ENCODE measurements at places on chromosomes 13 and 19.

DNA sequence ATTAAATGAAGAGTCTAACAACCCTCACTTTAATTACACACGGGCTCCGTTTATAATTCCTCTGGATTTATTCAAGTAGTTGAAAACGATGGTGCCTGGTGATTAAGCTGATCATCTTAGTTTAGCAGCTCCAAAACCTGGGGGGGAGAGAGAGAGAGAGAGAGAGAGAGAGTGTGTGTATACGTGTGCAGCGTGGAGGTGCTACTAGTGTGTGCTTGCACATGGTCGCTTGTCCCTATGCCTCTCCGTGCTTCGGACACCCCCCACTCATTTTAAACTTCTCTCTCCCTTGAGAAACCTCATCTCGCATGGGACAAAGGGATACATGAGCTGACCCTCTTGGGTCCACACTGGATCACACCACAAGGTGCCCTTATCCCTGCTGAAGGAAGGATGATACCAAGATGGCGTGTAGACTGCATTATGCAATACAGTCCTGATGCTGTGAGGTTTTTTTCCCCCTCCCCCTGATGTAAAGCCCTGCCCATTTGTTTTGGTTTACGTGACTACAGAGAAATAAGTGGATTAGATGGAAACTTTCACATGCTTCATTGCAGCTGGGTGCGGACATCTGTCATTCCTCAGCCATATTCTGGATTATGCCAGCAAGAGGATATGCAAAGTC, 320.8 kb downstream of the ZNF536 start:
- DNase-seq = no peak

DNA sequence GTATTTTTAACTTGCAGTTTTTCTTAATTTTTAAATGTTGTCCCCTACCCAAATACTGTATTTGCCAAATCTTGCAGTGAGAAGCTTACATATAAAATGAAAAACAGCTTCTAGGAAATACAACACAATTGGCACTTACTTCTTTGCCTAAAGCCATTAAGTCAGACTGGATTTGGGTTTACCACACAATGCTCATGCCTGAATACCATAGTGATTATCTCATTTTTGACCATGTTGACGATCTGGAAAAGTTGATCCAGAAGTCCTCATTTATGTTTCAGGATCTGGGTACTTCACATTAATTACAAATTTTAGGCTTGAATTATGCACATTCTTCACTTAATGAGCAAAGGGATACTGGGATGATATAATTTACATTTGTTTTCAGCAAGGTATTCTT, 2.4 kb downstream of the RNF6 start:
- no peak for DNase-seq

GRCh38 chr13:95552208-95552538, 347 bp upstream of the CLDN10 start:
- DNase-seq = no peak

- DNase-seq = no peak
These were observed 203.5 kb downstream of the ENOX1 start for GRCh38 chr13:43583321-43583720.

DNA sequence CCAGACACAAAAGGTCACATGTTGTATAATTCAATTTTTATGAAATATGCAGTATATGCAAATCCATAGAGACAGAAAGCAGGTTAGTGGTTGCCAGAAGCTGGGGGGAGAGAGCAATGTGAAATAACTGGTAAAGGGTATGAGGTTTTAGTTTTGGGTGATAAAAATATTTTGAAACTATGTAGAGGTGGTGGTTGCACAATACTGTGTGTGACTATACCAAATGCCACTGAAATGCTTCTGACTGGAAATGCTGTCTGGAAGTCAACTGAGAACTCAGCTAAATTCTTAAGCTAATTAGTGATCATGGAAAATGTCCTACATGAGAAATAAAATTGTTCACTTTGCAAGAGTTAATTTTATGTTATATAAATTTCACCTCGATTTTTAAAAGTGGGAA, 65.3 kb upstream of the RXFP2 start:
- no peak for DNase-seq

- no peak for DNase-seq
These were observed 145.7 kb downstream of the LIG4 start for GRCh38 chr13:108069521-108070210.

DNA sequence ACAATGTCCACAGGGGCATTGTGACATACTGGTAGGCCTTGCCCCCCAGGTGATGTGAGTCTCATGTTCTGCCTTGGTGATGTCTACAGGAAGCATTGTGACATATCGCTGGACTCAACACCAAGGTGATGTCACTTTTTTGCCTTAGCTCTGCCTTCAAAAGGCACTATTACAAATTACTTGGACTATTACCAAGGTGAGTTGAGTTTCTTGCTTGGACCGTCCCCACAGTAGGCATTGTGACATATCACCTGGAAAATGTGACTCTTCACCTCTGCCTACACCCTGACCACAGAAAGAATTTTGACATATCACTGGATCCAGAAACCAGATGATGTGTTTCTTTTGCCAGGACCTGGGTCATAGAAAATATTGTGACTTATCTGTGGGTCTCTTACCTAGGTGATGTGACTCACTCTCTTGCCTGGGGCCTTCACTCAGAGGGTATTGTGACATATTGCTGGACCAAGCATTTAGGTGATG, 60.6 kb upstream of the ZNF724 start:
- no peak for DNase-seq

- no peak for DNase-seq
These were observed 18.1 kb upstream of the LRP3 start for GRCh38 chr19:33175886-33176669.

GRCh38 chr13:33583398-33583797, 234.6 kb upstream of the RFC3 start:
- no peak for DNase-seq

DNA sequence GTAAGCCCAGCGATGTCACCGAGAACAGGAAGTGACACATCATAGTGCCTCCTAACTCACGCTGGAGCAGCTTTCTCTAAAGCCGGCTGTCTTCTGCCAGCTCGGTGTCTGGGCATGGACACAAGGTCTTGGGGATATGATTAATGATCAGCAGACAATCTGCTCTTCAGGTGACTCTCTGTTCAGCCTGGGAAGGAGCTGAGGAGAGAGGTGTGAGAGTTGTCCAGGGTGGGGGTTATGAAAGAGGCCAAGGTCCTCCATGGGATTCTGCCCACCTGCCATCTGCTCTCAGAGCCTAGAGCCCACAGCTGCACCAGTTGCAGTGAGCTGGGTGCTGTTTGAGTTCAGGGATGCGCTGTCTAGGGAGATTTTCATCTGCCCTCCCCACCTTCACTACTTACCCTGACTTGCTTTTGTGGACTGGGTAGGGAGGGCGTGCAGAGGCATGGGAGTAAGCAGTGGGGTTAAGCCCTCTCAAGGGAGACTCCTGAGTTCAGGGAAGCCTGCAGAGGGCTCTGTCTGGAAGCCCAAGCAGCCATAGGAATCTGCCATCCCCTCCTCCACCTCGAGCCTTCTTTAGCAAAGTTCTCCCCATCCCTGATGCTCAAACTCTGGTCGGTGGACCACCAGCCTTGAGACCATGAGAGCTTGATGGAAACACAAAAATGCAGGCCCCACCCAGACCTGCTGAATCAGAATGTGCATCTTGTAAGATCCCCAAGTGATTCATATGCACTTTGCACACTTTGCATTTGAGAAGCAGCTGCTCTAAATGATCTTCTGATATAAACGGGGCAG, 539.7 kb downstream of the RFC3 start:
- no peak for DNase-seq

DNA sequence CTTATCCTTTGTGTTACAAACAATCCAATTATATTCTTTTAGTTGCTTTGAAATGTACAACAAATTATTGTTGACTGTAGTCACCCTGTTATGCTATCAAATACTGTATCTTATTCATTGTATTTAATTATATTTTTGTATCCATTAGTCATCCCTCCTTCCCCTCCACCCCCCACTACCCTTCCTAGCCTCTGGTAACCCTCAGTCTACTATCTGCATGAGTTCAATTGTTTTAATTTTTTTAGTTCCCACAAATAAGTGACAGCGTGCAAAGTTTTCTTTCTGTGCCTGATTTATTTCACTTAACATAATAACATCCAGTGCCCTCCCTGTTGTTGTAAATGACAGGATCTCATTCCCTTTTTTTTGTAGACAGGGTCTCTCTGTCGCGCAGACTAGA, 4.5 kb downstream of the SAE1 start:
- DNase-seq = no peak

GRCh38 chr13:110200276-110200870, 106.6 kb downstream of the COL4A1 start:
- DNase-seq = no peak

- DNase-seq = no peak
These were observed 2.6 kb upstream of the POLR2E start for GRCh38 chr19:1097810-1098176.

DNA sequence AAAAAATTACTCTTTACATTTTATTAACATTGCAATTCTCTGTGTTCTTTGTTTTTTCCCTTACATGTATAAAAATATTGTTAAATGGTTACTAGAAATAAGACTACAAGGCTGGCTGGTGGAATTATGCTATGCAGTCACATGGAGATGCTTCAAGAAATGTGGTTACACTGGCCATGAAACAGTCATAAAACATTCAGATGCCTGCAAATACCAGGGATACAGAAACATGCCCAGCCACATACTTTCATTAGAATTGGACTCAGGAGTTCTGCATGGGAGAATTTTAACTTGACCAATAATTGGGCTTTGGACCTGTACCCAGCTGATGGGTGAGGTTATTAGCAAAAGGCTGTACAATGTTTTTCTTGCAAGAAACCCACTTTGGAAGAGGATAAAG, 1407.7 kb upstream of the SLC10A2 start:
- DNase-seq = no peak

GRCh38 chr19:3039641-3040077, 10.6 kb upstream of the TLE2 start:
- DNase-seq = no peak

GRCh38 chr13:40252676-40253075, 413.8 kb downstream of the FOXO1 start:
- no peak for DNase-seq

DNA sequence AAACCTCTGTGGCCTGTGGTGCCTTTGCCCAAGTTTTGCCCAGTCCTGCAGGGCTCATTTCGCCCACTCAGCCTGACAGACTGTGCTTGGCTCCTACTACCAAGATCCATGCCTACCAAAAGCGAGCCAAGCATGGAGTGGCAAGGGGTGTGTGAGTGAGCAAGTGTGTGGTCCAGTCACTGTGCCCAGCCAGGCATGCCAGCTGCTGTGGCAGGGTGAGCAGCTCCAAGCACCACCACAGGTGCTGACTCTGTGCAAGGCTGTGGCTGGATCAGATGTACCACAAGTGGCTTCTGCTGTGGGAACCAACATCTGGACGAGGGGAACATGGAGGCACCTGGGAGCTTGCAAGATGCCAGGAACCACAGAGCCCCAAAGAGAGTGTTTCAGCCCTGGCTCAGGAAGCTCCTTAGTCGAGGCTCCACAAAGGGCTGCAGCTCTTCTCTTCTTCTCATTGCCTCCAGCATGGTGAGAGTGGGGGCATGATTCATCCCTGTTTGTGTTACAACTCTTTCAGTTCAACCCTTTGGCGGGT, 1564.2 kb upstream of the MIR17HG start:
- no peak for DNase-seq

GRCh38 chr13:96089749-96090239, at the start of gene HS6ST3:
HS6ST3 (plus strand) TSS chr13:96090107.
- peak; percentile 12 for DNase-seq

- no peak for DNase-seq
These were observed 18.6 kb downstream of the LAIR2 start for GRCh38 chr19:54521022-54521859.

GRCh38 chr13:102688306-102688973, 6.4 kb downstream of the METTL21C start:
- no peak for DNase-seq

Data from right renal cortex interstitium (tissue), 3 donors.